ENCODE measurements at places on chromosomes 3 and 15.
A peak's percentile ranks its signal among the peaks of the same experiment; 100 is the strongest.

GRCh38 chr3:171186383-171186782 is 159.9 kb upstream of the SLC2A2 start:
- DNase-seq = no peak

- no peak for DNase-seq
These were observed 5.1 kb downstream of the CDIN1 start for GRCh38 chr15:36584511-36584910.

DNA sequence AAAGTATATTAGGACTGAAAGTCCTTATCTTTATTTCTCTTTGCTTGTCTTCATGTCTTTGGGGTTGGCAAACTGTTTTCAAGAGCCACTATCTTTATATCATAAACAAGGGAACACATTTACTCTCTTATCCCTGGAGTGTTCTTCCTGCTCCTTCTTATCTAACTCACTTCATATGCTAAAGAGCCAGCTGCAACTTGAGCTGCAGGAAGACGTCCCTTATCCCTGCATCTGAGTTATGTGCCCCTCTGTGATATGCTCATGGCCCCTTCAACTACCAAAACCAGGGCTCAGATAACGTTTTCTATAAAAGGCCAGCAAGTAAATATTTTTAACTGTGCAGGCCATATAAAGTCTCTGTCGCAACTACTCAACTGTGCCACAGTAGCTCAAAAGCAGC is 137.0 kb upstream of the CRBN start:
- no peak for DNase-seq

GRCh38 chr3:116050311-116050915 is 394.9 kb downstream of the LSAMP start:
- DNase-seq = no peak

DNA sequence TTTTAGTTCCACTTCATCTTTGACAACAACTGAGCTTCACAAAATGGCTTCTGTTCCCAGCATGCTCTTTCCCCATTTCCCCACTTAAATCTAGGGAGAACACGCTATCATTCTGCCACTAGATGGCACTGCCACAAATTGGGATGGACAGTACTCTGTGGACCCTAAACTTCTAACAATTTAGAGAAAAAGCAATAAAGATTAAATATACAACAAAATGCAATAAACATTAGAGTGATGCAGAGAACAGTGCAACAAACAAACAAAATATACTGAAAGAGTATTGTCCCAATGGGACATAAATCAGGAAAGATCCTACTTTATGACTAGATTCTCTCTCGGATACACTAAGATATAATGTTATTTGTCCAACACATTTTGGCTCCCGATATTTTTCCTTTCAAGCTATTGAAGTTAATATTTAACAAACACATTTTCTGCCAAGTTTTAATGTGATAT is 169.7 kb upstream of the TMCO5A start:
- peak; percentile 22 for DNase-seq

DNA sequence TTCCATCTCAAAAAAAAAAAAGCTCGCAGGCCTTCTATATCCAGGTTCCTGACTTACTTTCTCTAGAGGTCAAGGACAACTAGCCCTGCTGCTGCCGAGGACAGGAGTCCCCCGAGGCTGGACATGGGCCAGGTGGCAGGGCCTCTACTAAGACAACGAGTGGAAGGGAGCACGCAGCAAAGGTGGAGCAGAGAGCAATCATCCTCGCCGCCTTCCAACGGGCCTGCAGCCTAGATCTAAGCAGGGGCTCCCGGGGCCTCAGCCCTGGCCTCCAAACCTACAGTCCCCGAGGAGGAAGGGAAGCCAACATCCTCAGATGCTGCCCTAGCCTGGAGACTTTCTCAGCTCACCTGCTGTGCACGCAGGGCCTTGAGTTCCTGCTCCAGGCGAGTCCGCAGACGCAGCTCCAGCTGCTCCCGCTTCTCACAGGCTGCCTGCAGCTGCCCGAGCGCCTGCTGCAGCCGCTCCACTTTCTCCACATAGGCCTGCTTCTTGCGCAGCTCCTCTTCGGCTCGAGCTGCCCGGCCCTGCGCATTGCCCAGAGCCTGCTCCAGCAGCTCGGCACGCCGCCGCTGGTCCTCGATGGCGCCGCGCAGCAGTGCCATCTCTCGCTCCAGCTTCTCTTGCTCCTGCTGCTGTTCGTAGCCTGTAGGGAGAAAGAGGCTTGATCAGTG is 12.9 kb downstream of the AMOTL2 start:
- DNase-seq = no peak

GRCh38 chr3:48280881-48281280 is 40.0 kb downstream of the ZNF589 start:
- DNase-seq = no peak

DNA sequence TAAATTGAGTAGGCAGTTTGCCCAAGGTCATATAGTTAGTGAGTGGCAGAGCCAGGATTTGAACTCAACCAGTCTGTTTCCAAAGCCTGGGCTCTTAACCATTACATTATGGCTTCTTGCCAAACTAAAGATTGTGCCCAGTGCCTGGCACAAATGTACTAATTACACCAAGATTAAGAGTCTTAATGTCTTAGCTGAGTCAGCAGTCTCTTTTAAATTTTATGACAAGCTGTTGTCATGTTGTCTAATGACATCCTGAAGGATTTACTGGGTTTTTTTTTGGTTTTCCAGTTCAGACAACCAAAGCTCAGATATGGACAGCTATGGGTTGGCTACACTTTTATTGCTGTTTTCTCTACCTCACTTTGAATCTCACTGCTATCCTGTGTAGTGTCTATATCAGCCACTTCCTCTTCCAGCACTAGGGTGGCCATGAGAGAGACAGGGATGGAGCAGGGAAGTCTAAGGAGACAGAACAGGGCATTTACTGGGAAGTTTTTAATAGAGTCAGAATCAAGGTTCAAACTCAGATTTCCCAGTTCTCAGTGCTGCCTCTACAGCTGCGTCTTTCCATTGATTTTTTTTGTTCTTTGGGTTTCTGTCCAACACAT is 10.5 kb downstream of the FBXL2 start:
- no peak for DNase-seq

DNA sequence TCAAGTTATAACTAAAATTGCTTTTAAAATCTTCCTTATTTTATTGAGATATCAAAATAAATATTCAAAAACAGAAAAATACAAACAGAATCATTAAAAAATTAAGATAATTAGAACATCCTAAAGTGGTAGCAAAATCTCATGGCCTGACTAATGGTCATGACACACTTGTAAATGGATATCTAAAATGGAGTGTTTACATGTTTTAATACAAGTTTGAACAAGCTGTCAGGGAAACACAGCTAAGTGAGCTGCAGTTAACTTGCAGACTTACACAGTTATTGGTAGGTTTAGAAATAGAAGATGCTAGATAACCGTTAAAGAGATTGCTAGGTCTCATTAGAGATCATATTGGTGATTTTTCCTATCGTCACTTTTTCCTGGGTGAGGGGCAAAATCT is 242.3 kb downstream of the LPP start:
- DNase-seq = no peak

- no peak for DNase-seq
These were observed 531.3 kb downstream of the ROBO1 start for GRCh38 chr3:79236496-79236895.

DNA sequence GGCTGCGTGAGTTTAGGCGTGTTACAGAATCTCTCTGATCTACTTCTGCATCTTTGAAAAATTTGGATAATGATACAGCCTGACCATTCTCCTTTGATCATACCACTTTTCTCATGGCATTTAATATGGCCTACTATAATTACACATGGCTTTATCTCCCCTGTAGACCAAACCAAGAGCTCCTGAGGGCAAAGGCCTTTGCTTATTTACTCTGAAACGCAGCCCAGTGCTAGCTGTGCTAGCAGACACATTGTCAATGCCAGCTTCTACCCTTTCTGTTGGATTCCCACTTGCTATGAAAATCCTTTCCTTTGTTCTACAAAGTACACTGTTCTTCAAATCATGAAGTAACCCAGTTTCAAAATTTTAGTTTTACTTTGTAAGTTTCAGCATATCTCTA is 16.5 kb upstream of the VGLL4 start:
- DNase-seq = no peak

DNA sequence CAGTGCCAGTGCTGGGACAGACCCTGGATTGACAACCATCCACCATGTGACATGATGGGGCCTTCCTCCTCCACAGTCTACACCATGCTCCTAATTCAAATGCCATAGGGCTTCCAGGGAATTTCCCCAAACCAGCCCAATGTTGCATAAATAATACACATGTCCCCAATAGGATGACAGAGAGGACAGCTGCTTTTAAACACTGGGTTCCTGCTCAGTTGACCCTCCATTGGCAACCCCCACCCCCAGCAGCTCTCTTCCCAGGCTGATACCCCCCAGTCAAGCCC is 28.3 kb upstream of the ATP2B2 start:
- DNase-seq = no peak

GRCh38 chr15:48904758-48905157 is 26.8 kb downstream of the EID1 start:
- DNase-seq = no peak

DNA sequence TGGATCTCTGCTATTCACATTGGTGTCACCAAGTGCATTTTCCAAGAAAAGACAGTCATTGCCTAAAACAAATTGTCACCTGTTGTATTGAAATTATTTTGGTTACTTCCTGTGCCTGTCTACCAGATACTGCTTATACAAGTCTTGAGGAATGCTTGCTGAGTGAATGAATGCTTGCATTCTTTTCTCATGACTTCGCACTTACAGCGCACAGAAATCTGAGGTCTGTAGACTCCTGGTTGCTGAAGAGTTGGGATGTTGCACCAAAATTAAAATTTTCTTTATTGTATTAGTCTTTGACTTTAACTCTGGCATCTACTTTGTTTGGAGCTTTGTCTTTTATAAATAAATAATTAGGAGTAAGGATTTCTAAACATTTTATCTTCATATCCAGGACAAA is 28.4 kb downstream of the SH3GL3 start:
- DNase-seq = no peak

- peak; percentile 85 for DNase-seq
These were observed 6.1 kb downstream of the PPCDC start for GRCh38 chr15:75029378-75030022.

GRCh38 chr3:191237047-191237882 is 38.2 kb downstream of the OSTN start:
- no peak for DNase-seq

DNA sequence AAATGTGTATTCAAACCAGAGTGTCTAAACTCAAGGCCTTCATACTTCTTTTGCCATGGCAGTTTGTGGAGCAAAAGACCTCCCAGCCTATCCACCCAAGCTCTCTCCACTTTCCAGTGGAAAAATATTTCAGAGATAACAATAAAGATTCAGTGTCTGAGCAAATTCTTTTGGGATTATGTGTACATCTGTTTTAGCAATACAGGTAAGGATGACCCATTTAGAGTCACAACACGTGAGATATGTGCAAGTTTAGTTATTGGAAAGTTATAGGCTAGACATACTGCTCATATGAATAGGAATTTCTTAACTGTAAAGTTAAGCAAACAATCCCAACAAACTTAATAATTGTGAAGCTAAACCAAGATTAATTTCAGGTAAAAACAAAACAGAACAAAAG is 174.5 kb upstream of the LRIG1 start:
- DNase-seq = no peak

DNA sequence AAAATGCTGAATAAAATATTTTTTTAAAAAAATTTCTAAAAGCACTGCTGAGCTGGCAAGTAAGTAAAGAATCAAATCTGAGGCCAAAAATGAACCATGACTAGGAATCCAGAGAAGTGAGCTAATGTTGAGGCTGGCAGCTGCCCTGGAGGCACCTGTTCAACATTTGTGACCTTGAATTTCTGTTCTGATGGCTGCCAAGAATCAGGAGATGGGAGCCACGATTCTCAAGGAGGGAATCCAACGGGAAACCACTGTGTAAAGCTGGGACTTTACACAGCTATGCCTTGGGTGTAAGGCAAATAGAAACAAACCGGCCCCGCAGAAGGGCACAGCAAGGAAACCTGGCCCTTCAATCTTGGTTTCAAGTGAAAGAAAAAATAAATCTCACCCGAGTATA is 22.7 kb downstream of the HEG1 start:
- DNase-seq = no peak

- DNase-seq = no peak
These were observed 22.5 kb downstream of the GABRA5 start for GRCh38 chr15:26889298-26889898.

- DNase-seq = no peak
These were observed 58.5 kb downstream of the BBX start for GRCh38 chr3:107581230-107581629.

DNA sequence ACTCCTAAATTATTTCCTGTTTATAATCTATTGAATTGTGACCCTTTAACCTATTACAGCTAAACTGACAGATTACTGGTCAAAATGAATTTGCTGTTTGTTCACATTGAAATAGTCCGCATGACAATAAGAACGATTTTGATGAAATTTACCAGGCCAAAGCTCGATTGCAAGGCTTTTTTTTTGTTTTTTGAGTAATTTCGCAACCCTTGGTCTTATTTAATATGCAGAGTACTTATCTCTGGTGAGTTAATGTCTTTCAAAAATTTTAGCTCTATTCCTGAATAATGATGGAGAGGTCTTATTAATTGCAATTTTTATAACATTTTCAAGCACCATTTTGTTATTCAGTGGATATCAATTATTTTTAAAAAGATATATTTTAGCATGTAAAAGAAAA is 362.4 kb downstream of the OTOL1 start:
- DNase-seq = no peak

GRCh38 chr3:195263193-195263924 is 7.6 kb downstream of the XXYLT1 start:
- DNase-seq = no peak

DNA sequence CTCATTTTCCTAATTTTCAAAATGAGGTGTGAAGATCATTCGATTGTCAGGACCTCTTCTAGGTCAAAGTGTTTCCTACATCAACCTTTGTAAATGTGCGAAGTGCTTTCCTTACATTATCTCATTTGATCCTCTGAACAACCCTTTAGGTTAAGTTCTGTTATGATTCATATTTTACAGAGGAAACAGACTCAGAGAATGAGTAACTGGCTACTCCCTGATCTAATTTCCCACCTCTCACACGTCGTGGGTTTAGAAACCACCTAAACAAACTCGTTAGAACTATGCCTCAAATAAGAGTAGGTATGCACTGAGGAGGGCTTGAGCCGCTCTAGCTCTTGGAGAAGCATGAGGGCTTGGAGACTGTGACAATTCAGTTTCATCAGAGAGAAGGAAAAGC is 148.6 kb downstream of the CD47 start:
- DNase-seq = no peak

- DNase-seq = no peak
These were observed 8.7 kb upstream of the ZNF774 start for GRCh38 chr15:90343302-90343790.

- no peak for DNase-seq
These were observed 1.1 kb upstream of the THSD4 start for GRCh38 chr15:71114066-71114680.
